ENCODE measurements at places on chromosomes 4 and X.

DNA sequence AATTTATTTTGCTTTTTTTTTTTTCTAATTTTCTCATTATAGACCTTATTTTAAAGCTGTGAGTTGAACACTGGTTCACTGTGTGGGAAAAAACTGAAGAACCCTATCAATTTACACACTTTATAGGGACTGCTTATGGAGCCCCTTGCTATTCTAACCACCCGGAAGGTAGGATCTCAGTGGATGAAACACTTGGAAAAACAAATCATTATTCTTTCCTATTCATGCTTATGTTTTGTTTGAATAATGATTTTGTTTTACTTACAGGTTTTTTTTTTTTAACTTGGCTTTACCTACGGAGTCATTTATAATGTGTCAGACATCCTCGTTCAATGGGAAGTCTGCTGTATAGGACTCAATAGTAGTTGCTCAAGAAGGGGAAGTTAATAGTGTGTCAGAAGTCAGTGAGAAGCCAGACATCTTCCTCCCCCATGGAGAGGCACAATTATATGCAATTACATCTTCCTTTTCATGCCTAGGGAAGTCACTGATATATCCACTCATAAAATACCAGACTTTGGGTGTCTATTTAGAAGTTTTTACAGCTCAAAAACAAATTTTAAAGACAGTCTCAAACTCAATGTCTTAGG is 113.2 kb downstream of the ARSF start:
- no peak for DNase-seq

DNA sequence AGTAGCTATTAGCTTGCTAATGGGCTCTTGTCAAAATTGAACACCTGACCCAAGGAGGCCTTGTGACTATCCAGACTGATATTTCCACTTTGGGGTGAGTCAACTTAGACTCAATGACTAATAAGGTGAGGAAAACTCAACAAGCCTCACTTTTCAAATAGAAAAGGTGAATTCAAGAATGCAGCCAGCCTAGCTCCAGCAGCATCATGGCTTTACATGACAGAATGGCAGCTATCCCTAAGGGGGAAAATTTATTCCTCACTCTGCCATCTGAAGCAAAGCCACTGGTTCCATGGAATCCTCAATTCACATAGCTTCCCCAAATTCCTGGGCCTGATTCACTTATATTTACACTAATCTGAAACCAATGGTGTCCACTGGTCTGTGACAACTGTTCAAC is 29.1 kb upstream of the RAB9B start:
- DNase-seq: no peak

GRCh38 chr4:171565130-171565788 is 247.9 kb upstream of the GALNTL6 start:
- no peak for DNase-seq

GRCh38 chr4:152000518-152000917 is 239.7 kb upstream of the GATB start:
- DNase-seq: no peak

DNA sequence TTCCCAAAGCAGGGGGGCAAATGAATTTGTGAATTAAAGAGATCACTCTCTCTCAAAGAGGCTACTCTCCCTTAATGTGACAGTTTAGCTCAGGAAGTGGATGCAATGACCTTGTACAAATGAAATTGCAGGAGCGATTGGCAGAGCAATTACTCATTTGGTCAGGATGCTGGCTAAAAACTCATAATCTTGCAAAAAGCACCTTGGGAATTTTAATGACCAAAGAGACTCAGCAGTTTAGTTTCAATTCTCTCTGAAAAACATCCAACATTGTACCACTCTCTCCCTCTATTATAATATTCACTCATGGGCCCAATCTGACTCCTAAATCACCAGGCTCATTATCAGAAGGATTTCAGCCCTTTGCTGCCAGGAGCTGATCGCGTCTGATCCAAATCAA is 26.1 kb downstream of the PDGFC start:
- no peak for DNase-seq

DNA sequence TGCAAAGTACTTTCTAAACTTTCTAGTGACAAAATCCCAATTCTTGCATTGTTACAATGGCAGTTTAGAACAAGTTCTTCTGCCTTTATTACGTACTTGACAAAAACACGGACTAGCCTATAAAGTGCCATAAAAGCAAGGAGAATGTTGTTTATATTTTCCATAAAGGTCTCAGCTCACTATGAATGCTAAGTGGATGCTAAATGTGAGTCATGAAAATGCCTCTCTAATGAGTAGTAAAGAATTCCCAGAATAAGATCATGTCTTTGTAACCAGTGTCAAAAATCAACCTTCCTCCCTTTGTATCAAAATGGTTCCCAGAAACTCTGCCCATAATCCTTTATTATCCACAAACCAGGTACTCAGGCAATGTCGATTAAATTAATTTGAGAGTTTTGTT is 539.8 kb upstream of the SLIT2 start:
- no peak for DNase-seq

DNA sequence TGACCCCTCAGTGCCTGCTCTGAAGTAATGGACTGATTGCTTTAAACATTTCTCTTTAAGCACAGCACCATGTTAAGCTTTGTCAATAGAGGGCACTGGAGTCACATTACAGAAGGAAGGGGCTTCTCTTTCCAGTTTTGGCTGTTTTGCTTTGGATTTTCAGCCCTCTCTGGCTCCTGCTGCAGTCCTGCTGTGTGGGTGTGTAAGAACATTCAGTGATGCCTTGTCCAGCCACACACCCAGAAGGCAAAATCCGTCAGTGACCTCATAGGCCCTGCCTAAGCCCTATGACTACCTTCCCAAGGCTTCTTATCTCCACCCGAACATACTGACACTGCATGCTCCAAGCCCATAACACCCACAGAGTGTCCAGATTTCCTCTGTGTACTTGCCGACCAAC is 215.3 kb upstream of the CTSO start:
- DNase-seq: no peak

- no peak for DNase-seq
These were observed 464.1 kb upstream of the TRAM1L1 start for GRCh38 chr4:117549524-117549923.

GRCh38 chr4:91116861-91117260 is 989.7 kb downstream of the CCSER1 start:
- DNase-seq: no peak

GRCh38 chrX:76996641-76997040 is 450.5 kb upstream of the FGF16 start:
- DNase-seq: no peak

GRCh38 chr4:67918428-67918827 is 34.6 kb upstream of the TMPRSS11D start:
- DNase-seq: no peak

- no peak for DNase-seq
These were observed 86.3 kb downstream of the FBXL5 start for GRCh38 chr4:15568821-15569220.

DNA sequence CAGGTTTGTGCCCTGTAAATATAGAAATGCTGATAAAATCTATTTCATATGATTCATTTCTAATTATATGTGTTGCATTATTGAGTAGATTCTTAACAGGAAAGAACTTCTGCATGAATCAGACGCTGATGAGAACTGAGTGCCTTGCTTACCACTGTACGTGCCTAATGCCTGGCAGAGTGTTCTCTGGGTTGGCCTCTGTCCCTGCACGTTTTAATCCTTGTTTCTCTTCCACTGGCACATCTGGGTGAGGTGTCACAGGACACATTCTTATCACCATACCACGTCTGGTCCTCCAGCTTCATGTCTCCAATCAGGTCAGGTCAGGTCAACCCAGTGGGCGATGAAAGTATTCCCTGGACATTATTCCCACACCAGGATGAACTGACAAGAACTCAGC is 53.6 kb downstream of the KLF3 start:
- DNase-seq: no peak

GRCh38 chr4:17762726-17763125 is 18.7 kb downstream of the FAM184B start:
- DNase-seq: peak; percentile 41

DNA sequence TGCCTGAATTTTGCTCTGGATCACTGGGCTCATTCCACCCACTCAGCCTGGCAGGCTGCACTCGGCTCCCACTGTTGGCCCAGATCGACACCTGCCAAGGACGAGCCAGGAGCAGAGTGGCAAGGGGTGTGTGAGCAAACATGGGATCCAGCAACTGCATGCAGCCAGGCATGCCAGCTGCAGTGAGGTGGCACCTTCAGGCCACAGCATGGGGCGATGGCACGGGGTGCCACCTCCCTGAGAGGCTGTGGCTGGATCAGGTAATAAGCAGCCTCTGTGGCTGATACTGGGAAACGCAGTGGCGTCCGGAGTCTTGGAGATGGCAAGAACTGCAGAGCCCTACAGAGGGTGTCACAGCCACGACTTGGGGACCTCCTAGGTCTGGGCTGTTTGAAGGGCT is 244.5 kb upstream of the FSTL5 start:
- DNase-seq: no peak

DNA sequence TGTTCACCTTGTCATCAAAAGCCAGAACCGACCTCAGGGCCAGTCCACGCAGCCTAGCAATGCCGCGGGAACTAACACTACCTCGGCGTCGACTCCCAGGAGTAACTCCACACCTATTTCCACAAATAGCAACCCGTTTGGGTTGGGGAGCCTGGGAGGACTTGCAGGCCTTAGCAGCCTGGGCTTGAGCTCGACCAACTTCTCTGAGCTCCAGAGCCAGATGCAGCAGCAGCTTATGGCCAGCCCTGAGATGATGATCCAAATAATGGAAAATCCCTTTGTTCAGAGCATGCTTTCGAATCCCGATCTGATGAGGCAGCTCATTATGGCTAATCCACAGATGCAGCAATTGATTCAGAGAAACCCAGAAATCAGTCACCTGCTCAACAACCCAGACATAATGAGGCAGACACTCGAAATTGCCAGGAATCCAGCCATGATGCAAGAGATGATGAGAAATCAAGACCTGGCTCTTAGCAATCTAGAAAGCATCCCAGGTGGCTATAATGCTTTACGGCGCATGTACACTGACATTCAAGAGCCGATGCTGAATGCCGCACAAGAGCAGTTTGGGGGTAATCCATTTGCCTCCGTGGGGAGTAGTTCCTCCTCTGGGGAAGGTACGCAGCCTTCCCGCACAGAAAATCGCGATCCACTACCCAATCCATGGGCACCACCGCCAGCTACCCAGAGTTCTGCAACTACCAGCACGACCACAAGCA is 898 bp downstream of the UBQLN2 start:
- DNase-seq: no peak

GRCh38 chr4:90540536-90540935 is 413.3 kb downstream of the CCSER1 start:
- no peak for DNase-seq

DNA sequence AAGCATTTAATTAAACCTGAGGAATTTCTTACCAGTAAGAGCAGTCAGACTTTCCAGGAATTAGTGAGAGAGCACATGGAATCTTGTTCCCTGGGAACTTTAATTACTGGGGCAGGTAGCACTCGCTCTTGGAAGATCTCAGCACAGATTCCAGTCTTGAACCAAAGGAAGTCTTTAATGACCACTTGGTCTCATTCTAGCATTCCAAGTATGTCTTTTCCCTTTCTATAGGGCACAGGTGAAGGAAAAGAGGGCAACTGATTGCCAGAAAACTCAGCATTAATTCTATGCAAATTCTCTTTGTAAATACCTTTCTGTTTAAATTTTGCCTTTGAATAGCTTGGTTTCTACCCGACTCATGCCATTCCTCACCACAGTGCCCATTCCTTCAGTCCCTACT is 236.6 kb downstream of the LDB2 start:
- no peak for DNase-seq

DNA sequence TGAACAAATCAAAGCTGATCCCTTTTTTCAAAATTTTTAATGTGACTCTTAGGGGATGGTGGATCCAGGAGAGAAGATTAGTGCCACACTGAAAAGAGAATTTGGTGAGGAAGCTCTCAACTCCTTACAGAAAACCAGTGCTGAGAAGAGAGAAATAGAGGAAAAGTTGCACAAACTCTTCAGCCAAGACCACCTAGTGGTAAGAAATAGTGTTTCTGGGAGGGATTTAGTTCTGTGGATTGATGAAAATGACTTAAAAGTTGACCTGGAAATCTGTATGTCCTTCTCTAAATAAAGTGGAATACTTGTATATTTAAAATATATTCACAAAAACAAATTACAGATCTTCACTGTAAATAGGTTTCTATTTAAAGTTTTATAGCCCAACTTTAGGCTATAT is 29.2 kb downstream of the NUDT9 start:
- no peak for DNase-seq

- peak; percentile 13 for DNase-seq
These were observed at the start of gene SEC24B for GRCh38 chr4:109433205-109434006. Gene SEC24B, plus strand, starts transcription at chr4:109433815. Its CDS starts 55 bp downstream, at chr4:109433870.

DNA sequence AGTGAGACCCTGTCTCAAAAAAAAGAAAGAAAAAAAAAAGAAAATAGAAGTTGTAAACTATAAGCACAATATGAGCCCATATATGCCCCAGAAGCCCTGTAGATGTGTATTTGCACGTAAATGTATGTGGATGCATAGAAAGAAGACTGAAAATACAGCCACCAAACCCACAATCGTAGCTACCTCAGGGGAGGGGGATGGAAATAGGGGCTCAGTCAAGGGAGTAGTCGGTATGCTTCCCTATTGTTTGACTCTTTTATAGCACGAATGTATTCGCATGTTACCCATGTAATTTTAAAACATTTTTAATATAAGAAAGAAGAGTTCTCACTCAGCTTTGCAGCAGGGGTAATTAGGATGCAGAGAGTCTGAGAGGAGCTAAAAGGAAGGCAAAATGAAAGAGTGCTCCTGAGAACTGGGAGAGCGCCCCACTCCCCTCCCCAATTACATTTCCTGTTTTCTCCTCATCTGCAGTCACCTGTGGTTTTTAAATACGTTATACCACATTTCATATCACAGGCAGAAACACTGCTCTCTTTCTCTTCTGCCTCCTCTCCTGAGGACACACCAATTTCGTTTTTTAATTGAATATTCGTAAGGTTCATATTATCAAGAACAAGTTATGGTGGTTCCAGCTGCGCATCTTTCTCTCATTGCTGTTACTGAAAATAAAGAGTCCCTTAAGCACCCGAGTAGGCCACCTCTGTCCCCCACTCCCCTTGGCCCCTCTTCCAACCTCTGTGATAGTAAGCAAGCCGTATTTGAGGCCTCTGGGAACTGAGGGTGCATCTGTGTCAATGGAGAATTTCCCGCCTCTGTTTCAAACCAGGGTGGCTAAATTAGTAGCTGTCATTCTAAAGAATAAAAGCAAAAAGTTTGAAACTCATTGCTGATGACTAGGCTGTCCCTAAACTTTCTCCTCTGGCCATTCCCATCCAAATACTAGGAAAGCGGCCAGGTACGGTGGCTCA is 10.7 kb downstream of the SEPTIN6 start:
- DNase-seq: no peak

DNA sequence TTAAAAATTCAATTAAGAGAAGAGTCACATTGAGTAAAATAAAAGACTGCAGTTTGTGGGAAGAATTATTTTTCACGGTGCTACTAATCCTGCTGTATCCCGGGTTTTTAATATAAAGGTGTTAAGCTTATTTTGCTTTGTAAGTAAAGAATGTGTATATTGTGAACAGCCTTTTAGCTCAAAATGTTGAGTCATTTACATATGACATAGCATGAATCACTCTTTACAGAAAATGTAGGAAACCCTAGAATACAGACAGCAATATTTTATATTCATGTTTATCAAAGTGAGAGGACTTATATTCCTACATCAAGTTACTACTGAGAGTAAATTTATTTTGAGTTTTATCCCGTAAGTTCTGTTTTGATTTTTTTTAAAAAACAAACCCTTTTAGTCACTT is 39.7 kb downstream of the IRS4 start:
- DNase-seq: no peak

- no peak for DNase-seq
These were observed 550.5 kb upstream of the BOD1L1 start for GRCh38 chr4:14177987-14178386.
